ENCODE measurements at places on chromosomes 5 and 9. TPM values are rescaled to one million over a fixed set of nuclear protein-coding genes. Genes with fewer than 3 reads are reported as not detected.

FRMD3 gene
- 5.1 TPM for total RNA-seq

ADAMTS12 gene
- 7.1 TPM for total RNA-seq

TLX3 gene
- total RNA-seq: not detected

SLC46A2 gene
- total RNA-seq: 0.28 TPM

ACTBL2 gene
- total RNA-seq: not detected

GGTA1 gene
- total RNA-seq: 11.0 TPM

KIF4B gene
- not detected for total RNA-seq

RAB3C gene
- 10.6 TPM for total RNA-seq

STPG3 gene
- total RNA-seq: not detected

GNA14 gene
- 5.2 TPM for total RNA-seq

PRSS3 gene
- total RNA-seq: 1.00 TPM

BASP1 gene
- total RNA-seq: 31.4 TPM

FOXD4L4 gene
- total RNA-seq: 0.28 TPM

CDKN2B-AS1 gene
- 0.65 TPM for total RNA-seq

SH3GL2 gene
- not detected for total RNA-seq

SPINK5 gene
- total RNA-seq: 0.14 TPM

SLC23A1 gene
- not detected for total RNA-seq

RPL12 gene
- 993 TPM for total RNA-seq

NPR2 gene
- 47.1 TPM for total RNA-seq

STK32A gene
- total RNA-seq: 0.95 TPM

GZMA gene
- 1.6 TPM for total RNA-seq

DND1 gene
- total RNA-seq: 0.52 TPM

PCDHA1 gene
- not detected for total RNA-seq

CRHBP gene
- total RNA-seq: 0.62 TPM

SLU7 gene
- total RNA-seq: 35.8 TPM

IFNK gene
- not detected for total RNA-seq

STC2 gene
- 16.6 TPM for total RNA-seq

GABRA6 gene
- not detected for total RNA-seq

HAPLN1 gene
- total RNA-seq: 0.14 TPM

FAM221B gene
- not detected for total RNA-seq

ZNF462 gene
- 25.7 TPM for total RNA-seq
